ENCODE measurements at places on chromosomes 7 and 10. TPM values are rescaled to one million over a fixed set of nuclear protein-coding genes. Genes with fewer than 3 reads are reported as not detected.
A peak's percentile ranks its signal among the peaks of the same experiment; 100 is the strongest.

- H3K27me3 ChIP-seq: no peaks in the 10 kb centered on the region
- H3K4me3 ChIP-seq: no peak overlapping the region
- H3K4me1 ChIP-seq: peaks cover 27% of the 10 kb centered on the region
- H3K27ac ChIP-seq: no peak overlapping the region
Observed at GRCh38 chr7:44469461-44470134, 20.9 kb downstream of the NUDCD3 start.

DNA sequence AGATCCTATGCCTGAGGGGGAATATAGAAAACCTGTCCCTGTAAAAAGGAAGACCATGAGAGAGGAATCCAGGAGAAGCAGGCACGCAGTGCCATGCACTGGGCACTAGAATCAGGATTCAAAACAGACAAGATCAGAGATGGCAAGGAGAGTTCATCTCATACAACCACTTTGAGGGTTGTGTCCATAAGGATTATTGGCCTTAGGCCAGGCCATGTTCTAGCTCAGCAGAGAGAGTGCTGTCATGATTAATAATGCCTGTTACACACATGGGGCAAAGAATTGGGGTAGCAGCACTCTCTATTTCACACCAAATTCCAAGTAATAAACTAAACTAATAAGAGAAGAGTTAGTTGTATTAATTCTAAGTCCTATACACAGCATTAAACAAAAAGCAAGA, 29.1 kb downstream of the EZH2 start:
- no peak for DNase-seq
- H3K4me1 ChIP-seq: peaks cover 4% of the 10 kb centered on the region
- H3K4me3 ChIP-seq: no peak overlapping the region
- H3K27me3 ChIP-seq: no peaks in the 10 kb centered on the region

GRCh38 chr10:29646238-29646902, 11.6 kb upstream of the SVIL start:
- H3K4me1 ChIP-seq: peaks cover 25% of the 10 kb centered on the region
- no peak for DNase-seq
- no peak overlapping the region for H3K4me3 ChIP-seq
- no peaks in the 10 kb centered on the region for H3K27me3 ChIP-seq

DNA sequence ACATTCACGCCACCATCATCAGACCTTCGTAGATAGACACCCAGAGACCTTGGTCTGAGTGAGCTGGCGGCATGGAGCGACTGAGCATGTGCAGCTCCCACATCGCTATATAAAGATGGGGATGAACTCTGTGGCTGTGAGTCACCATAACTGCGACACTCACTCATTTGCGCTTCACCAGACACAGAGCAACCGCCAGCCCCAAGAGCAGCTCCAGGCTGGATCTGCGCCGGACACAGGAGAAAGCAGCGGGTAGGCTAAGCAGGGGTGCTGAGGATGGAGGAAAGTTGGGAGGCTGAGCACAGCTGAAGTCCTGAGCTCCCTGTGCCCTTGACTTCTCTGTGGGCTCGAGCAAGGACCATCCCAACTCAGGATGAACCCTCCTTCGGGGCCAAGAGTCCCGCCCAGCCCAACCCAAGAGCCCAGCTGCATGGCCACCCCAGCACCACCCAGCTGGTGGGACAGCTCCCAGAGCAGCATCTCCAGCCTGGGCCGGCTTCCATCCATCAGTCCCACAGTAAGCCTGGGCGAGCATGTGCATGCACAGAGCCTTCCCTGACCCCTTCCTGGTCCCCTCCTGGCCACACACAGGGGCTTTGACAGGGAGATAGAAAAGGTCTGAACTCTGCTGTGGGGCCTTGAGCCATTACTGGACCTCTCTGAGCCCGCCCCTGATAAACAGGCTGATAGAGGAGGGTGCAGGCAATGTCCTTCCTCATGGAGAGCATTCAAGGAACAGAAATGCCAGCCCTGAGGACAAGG, at the start of gene OPN4:
TSS of gene OPN4 (plus strand) at position 137 of the 762 bp plus-strand sequence. CDS start at position 374, 237 bp downstream.
- peak; percentile 57 for DNase-seq
- no peak within 1 kb of the TSS for H3K27ac ChIP-seq
- no peak within 1 kb of the TSS for H3K4me3 ChIP-seq
- H3K27me3 ChIP-seq: no peaks in the 10 kb centered on the region
- no peaks in the 10 kb centered on the region for H3K4me1 ChIP-seq
- no peaks in the 10 kb centered on the region for H3K36me3 ChIP-seq

DNA sequence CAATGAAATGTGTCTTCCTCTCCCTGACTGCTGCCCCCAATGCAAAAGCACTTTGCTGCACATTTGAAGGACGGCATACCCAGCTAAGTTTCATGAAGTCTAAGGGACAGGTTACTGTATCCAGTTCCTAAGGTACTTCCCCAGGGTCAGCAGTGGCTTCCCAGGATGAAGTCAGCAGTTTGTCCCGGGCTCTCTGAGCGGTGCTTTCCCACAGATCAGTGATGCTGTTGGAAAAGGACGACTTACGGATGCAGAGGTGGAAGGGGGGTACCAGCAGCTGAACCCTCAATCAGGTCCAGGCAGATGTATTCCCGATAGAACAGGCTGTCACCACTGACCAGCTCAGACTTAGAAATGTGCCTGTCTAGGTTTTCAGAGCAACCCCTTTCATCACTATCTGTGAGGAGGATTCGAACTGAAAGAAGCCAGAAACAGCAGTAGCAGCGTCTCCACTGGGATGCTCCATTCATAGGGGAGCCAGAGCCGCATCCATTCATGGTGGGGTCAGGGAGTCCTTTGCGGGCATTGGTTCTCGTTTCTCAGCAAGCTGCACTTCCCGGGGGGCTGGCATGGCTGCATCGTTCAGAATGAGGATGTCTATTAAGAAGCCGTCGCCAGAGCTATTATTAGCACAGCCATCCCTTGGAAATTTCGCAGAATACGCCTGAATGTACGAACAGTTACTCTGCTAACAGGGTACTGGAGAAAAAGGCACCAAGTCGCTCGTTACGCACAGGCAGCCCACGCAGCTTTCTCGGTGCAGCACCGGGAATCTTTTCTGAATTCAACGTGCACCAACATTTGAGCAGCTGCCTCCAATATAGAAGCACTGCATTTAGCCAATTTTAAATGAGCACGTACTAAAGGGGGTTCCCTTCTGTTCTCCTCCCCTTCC, 303.7 kb downstream of the PRPF18 start:
- peak; percentile 73 for DNase-seq
- H3K27ac ChIP-seq: peak overlapping the region; percentile 66
- no peaks in the 10 kb centered on the region for H3K36me3 ChIP-seq
- peaks cover 19% of the 10 kb centered on the region for H3K27me3 ChIP-seq

- H3K36me3 ChIP-seq: no peaks in the 10 kb centered on the region
- H3K4me1 ChIP-seq: no peaks in the 10 kb centered on the region
- no peak overlapping the region for H3K27ac ChIP-seq
- DNase-seq: no peak
- no peak overlapping the region for H3K4me3 ChIP-seq
Observed at GRCh38 chr10:8404721-8405120, 350.2 kb downstream of the GATA3 start.

DKK1 gene
- total RNA-seq: 3.7 TPM

C10orf105 gene
- total RNA-seq: 0.52 TPM

ZPBP gene
- total RNA-seq: not detected

PIK3AP1 gene
- 65.2 TPM for total RNA-seq

PNLIP gene
- not detected for total RNA-seq

PDE6C gene
- total RNA-seq: not detected

PLEKHA1 gene
- 59.9 TPM for total RNA-seq

Data from upper lobe of right lung (tissue), 1 donor.